ENCODE measurements at places on chromosomes 6 and 20.

DNA sequence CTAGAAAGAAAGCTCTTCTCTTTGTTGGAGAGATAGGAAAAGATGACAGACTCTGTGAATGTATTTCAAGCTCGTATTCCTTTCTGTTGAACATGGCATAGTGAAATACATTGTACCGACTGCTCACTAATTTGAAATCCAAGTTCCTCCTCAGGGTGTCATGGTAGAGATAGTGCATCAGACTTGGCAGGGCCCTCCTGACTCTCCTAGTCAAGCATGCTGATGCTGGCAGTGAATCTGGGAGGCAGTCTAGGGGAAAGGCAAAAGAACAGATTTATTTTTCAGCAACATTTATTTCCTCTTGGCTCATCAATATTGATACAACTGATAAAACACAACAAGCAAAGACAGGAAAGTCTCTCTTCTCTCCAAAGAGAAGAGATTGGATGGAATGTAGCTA is 356.3 kb upstream of the IRAK1BP1 start:
- no peak for DNase-seq

GRCh38 chr20:31788578-31788977 is 30.6 kb upstream of the MYLK2 start:
- no peak for DNase-seq

- DNase-seq, result no peak
These were observed 4.6 kb downstream of the IP6K3 start for GRCh38 chr6:33742092-33742491.

- peak; percentile 41 for DNase-seq
These were observed 24.9 kb upstream of the FUCA2 start for GRCh38 chr6:143536461-143536865.

- no peak for DNase-seq
These were observed 271.7 kb upstream of the CHD6 start for GRCh38 chr20:41889844-41890224.

- no peak for DNase-seq
These were observed 39.1 kb upstream of the SIRPG start for GRCh38 chr20:1696521-1697209.

GRCh38 chr20:53736757-53737395 is 143.2 kb upstream of the ZNF217 start:
- no peak for DNase-seq

DNA sequence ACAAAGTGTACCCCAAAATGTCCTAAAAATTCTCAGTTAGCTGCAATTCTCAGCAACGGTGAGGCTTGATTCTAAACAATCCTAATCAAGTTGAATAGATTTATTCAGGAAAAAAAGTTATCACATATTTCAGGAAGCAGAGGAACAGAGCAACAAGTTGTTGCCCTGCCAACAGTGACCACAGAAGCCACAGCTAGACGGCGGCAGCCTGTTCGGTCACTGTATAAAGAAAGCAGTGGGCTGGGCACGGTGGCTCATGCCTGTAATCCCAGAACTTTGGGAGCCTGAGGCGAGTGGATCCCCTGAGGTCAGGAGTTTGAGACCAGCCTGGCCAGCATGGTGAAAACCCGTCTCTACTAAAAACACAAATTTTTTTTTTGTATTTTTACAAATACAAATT is 171.2 kb upstream of the BMP5 start:
- DNase-seq, result no peak

DNA sequence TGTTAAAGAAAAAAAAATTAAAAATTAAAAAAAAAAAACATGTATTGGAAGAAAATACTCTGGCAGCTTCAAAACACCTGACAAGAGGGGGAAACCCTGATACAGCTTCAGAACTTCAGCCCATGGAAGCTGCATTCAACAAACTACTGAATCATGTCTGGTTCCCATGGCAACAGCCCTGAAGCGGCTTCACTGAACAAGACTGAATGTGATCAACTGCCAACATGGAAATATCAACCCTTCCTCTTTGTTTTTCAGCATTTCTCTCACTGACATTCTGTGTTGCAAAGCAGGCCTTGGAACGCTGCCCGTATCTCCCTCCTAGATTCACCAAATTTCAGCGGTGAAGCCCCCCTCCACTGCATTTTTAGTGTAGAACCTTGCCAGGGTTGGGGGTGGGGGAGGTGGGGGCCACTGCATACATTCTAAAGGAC is 91.3 kb upstream of the SHLD1 start:
- no peak for DNase-seq

DNA sequence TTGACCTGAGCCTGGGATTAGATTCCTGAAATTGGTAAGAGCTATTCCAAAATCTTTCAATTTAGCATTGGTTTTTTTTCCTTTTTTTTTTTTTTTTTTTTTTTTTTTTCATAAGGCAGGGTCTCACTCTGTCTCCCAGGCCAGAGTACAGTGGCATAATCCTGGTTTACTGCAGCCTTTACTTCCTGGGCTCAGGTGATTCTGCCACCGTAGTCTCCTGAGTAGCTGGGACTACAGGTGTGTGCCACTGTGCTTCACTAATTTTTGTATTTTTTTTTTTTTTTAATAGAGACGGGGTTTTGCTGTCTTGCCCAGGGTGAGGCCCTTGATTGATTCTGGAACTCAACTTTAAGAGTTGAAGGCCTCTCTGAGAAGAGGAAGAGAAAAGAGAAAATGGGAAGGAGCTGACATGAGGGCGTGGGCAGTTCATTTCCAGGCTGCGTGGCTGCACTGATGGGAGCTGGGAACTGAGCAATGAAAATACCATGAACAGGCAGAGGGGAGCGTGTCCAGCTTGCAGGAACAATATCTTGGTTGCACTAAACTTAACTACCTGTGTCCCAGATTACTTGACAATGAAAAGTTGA is 24.6 kb downstream of the KDM1B start:
- no peak for DNase-seq

- no peak for DNase-seq
These were observed 84.3 kb downstream of the THBS2 start for GRCh38 chr6:169169375-169169774.

- peak; percentile 76 for DNase-seq
These were observed at the start of gene FAM184A for GRCh38 chr6:119078376-119079282. Gene FAM184A, minus strand, starts transcription at chr6:119078664. Its CDS starts 365 bp downstream, at chr6:119078299.

- no peak for DNase-seq
These were observed 16.9 kb upstream of the PHIP start for GRCh38 chr6:79094938-79095337.

GRCh38 chr20:32920530-32921298 is 62.0 kb downstream of the EFCAB8 start:
- DNase-seq, result no peak

GRCh38 chr6:152004036-152004566 is 196.6 kb downstream of the ESR1 start:
- no peak for DNase-seq

- DNase-seq, result no peak
These were observed 75.1 kb downstream of the ARID1B start for GRCh38 chr6:156852147-156852857.

DNA sequence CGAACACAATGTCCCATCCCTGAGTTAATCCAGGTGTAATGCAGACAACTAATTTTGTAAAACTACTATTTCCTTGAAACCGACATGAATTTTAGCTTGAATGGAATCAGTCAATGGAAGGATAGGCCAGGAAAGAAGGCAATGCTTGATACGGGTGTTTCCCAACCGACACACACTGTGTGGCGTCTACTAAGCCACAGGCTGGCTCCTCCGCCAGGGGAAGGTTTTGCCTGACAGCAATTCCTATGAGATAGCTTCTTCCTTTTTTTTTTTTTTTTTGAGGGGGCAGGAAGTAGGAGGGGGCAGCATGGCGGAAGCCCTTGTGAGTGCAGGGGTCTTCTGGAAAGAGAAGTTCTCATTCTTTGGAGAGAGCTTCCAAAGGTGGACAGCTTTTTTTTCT is 12.0 kb upstream of the LAMA4 start:
- DNase-seq, result no peak

GRCh38 chr6:109872968-109873545 is 105.1 kb upstream of the GPR6 start:
- no peak for DNase-seq

DNA sequence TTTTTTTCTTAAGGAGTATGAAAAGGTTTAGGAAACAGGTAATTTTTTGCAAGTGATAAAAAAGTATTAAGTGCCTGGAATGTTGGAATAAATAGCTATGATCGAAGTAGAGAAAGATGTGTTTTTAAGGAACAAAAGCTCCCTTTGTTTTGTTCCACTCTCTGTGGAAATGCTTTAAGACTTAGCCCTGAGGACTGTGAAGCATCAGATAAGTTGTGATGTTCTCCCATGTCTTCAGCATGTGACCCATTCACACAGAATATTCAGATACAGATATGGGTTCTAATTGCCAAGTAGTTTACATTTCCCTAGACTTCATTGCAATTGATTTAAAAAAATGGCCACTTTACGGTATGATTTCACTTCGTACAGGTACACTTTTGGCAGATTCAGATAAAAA is 80.6 kb downstream of the KCNQ5 start:
- no peak for DNase-seq

DNA sequence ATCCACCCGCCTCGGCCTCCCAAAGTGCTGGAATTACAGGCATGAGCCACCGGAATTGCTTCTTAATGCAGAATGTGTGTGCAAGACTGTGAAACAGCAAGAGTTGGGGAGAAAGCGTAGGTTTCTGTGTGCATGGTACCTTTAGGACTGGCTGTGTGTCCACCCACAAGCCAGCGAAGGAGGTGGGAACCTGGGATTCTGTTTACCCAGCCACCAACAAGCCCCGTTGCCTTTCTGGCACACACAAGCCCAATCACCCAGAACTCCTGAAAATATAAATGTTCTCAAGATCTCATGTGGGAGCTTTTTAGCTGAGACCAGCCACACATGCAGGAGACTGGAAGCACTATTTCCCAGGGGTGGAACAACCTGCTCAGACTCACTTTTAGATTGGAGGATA is 4.9 kb upstream of the RNF24 start:
- DNase-seq, result no peak

DNA sequence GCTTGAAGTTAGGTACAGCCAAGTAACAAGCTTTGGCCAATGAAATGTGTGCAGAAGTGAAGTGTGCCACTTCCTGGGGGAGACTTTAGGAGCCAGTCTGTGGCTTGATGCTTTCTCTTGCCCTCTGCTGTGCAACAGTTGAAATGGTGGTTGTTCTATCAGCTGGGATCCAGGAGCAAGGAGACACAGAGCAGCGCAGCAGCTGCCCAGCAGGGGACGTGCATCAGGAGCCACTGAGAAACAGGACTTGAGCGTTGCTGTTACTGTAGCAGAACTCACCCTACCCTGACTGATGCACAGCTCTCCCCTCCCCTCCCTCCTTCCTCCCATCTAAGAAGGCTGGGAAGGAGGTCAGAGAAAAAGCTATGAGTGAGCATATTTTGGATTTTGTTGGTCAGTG is 18.9 kb upstream of the CCN5 start:
- DNase-seq, result no peak

DNA sequence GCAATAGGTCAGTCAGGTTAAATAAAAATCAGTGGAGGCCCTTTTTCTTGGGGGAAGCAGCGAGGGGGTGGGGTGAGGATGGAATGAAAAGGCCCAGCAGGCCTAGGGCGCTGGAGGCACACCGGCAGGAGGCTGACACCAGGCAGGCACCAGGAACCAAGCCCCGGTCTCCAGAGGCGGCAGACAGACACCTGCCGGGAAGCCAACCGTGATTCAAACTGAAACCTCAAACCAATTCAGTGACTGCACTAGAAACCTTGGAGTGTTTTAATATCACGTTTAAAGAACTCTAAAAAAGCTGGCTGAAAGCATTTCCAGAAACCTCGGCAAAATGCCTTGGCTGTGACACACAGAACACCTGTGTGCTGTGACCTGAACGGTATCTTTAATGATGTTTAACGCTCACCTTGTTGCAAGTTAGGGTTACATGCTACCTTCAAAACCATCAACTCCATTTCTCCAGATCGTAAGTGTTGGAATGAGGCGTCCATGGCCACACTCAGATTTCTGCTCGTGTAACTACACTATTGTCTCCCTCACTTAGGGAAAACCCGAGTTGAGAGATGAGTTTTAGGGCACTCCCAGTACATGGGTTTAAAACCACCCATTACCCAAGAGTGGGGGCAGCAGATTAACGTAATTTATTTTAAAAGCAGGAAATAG is 27.2 kb downstream of the DIDO1 start:
- no peak for DNase-seq

DNA sequence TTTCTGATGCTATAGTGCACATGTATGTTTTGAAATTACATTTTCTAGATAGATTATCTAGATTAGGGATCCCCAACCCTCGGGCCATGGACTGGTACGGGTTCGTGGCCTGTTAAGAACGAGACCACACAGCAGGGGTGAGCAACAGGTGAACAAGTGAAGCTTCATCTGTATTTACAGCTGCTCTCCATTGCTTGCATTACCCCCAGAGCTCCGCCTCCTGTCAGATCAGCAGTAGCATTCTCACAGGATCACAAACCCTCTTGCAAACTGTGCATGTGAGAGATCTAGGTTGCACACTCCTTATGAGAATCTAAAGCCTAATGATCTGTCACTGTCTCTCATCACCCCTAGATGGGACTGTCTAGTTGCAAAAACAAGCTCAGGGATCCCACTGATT is 10.4 kb downstream of the CEP57L1 start:
- no peak for DNase-seq

DNA sequence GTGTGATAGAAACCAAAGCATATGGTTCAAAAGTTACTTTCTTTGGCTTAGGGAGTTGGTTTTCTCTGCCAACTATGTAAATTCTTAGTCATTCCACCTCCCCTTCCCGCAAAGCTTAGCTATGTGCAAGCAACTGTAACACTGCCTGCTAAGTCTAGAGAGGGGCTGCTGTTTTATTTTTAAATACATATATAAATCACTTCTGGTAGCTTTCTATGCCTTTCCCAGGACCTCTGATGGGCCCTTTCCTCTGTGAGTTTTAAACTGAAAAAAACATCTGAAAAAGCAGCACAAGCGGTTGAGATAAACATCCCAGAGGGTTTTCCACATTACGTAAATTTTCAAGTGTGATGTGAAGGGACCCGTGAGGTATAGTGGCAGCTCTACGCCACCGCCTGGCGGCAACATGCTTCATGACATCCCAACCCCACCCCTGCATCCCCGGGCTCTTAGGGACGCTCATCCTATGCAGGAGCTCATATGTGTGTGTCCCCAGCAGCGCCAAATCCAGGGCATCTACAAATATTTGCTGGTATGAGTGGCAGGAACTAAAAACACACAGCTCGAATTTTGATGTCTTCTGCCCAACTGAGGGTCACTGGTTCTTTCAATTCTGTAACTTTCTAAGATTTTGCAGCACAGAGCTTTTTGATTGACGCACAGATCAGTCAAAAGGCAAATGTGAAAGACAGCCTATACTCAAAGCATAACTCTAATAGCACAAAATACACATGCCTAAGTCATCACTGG is 12.7 kb downstream of the SAYSD1 start:
- no peak for DNase-seq

DNA sequence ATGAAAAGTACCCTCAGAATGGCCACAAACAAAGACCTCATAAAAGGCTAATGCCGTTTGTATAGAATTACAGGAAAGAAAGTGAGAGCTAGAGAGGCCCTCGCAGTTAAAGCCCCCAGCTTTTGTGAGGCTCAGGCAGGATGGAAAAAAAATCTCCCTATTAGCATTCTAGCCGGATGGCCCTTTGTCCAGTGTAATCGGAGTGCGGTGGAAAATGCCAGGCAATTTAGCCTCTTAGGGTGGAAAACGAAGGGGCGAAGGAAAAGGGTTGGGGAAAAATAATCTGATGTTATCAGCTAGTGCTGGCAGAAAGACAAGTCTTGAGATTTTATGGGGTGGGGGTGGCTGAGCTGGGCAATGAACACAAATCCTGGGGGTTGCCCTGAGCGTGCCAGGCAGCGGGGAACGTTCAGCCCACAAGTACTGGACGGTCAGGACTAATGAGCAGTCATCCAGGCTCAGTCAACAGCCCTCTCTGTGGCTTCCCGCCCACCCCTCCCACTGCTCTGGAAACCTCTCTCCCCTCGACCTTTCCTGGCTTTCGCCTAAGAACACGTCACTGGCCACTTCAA is 92.4 kb downstream of the PSMG4 start:
- DNase-seq, result no peak

- no peak for DNase-seq
These were observed 14.9 kb downstream of the CST3 start for GRCh38 chr20:23622839-23623343.

Data from T-helper 9 cell (primary cell).